ENCODE measurements at places on chromosomes 16 and 17.

GRCh38 chr17:6729531-6729930 lies 16.4 kb upstream of the SLC13A5 start:
- H3K27ac ChIP-seq = no peak overlapping the region
- H3K36me3 ChIP-seq = no peaks in the 10 kb centered on the region
- no peak overlapping the region for H3K4me3 ChIP-seq
- no peak for DNase-seq

- no peak overlapping the region for H3K4me3 ChIP-seq
- no peaks in the 10 kb centered on the region for H3K27me3 ChIP-seq
- H3K27ac ChIP-seq = no peak overlapping the region
- H3K4me1 ChIP-seq = no peaks in the 10 kb centered on the region
Measured at GRCh38 chr16:88008840-88009239, 57.6 kb downstream of the BANP start.

DNA sequence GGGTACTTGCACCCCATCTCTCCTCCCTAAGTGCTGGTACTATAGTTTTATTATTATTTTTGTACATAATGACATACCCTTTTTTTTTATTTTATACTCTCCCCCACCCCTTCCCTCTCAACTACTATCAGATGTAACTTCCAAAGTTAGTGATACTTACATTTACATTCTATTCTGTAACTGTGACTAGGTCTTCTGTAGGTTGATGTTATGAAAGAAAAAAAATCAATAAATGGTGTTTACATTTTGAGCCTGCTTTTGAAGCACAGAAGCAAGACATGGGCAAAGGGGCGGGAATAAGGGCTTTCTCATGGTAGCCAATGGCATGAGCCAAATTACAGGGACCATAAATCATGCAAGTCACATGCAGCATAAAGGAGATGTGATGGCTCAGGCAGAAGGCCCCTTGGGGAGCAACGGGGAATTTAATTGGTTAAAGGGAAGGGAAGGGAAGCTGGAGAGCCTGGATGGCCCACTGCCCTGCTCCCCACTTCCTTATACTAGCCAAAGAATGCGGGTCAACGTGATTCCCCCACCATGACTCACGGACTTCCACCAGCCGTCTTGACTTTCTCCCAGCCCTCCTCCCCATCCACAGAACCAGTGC lies 2.4 kb upstream of the ACSF2 start:
- peaks cover 17% of the 10 kb centered on the region for H3K4me1 ChIP-seq
- no peak overlapping the region for H3K27ac ChIP-seq
- H3K36me3 ChIP-seq = no peaks in the 10 kb centered on the region
- H3K27me3 ChIP-seq = no peaks in the 10 kb centered on the region

DNA sequence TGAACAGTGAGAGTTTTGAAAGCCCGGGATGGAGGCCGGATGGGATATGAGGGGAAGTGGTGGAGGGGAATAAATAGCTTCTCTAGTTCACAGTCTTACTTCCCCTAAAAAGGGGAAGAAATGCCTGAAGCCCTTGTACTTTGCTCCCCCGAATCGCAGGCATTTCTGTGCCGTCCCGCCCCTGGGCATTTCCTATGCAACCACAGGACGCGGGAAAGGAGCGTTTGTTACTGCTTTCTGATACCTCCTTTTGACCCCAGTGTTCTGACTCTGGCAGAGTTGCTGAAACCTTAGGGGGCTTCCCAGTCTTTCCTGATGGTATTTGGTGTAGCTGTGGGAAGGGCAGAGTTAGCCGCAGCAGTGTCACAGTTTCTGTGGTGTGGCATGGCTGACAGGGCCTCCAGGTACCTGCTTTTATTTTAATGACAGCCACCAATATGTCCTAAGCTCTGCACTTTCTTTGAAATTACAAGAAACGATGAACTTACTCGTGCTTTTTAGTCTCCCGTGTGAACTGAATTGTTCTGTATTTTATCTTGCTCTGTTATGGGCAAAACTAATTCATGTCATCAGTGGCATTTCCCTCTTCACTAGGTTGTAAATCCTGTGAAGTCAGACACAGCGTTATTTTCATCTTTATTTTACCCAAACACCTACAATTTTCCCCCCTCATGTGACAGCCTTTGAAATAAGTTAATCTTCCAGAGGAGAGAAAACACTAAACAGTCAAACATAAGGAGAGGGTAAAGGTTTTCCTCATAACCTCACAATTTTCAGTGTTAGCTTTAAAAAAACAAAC lies 27.1 kb downstream of the USP10 start:
- H3K27me3 ChIP-seq = no peaks in the 10 kb centered on the region
- DNase-seq = no peak
- H3K4me3 ChIP-seq = no peak overlapping the region
- 0 out of 2 replicates have a peak, but pooled peaks cover 5% of the 10 kb centered on the region for H3K4me1 ChIP-seq

- H3K27ac ChIP-seq = no peak overlapping the region
- H3K4me3 ChIP-seq = no peak overlapping the region
- H3K27me3 ChIP-seq = peaks cover 68% of the 10 kb centered on the region
- H3K4me1 ChIP-seq = no peaks in the 10 kb centered on the region
- DNase-seq = no peak
Measured at GRCh38 chr16:86476956-86477534, 33.3 kb upstream of the FOXF1 start.

- no peaks in the 10 kb centered on the region for H3K36me3 ChIP-seq
- no peaks in the 10 kb centered on the region for H3K27me3 ChIP-seq
- H3K27ac ChIP-seq = no peak overlapping the region
- H3K4me1 ChIP-seq = no peaks in the 10 kb centered on the region
- peak; percentile 18 for DNase-seq
Measured at GRCh38 chr17:10875984-10876555, 38.2 kb upstream of the PIRT start.

DNA sequence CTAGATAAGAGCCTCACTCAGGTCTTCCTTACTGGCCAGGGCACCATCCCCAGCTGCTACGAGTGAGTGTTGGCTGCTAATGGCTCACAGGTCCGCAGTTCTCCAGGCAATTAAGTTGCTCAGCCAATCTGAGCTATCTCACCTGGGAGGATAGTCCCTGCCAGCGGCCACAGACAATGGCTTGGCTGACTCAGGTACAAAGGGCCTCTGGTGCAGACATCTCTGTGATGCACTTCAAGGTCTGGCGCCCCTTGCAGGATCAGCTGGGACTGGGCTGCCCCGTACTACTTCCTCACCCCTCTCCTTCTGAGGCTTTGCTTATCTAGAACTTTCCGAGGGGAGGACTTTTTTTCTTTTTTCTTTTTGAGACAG lies 49.2 kb upstream of the EMP2 start:
- no peak overlapping the region for H3K27ac ChIP-seq
- H3K36me3 ChIP-seq = no peaks in the 10 kb centered on the region
- peaks cover 4% of the 10 kb centered on the region for H3K4me1 ChIP-seq
- DNase-seq = no peak

DNA sequence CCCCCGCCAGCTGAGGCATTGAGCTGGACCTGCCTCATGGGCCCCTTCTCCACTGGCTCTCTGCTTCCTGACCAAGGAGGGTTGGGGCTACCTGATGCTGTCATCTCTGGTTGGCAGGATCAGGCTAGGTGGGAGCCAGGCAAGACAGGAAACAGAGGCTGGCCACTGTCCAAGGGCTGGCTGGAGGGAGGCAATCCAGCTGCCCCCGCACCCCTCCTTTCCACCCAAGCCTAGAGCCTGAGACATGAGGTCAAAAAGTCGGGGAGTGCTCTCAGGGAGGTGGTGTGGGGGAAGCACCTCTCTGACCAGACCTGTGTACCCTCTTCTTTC lies 14.5 kb downstream of the NGFR start:
- H3K27ac ChIP-seq = no peak overlapping the region
- no peaks in the 10 kb centered on the region for H3K4me1 ChIP-seq
- no peak overlapping the region for H3K4me3 ChIP-seq
- no peaks in the 10 kb centered on the region for H3K36me3 ChIP-seq
- H3K27me3 ChIP-seq = peaks cover 95% of the 10 kb centered on the region

GRCh38 chr16:66359811-66360608 lies 6.5 kb upstream of the CDH5 start:
- H3K27ac ChIP-seq = no peak overlapping the region
- no peak for DNase-seq
- H3K4me3 ChIP-seq = no peak overlapping the region
- H3K4me1 ChIP-seq = 0 out of 2 replicates have a peak, but pooled peaks cover 9% of the 10 kb centered on the region
- H3K27me3 ChIP-seq = peaks cover 55% of the 10 kb centered on the region
- H3K36me3 ChIP-seq = no peaks in the 10 kb centered on the region

DNA sequence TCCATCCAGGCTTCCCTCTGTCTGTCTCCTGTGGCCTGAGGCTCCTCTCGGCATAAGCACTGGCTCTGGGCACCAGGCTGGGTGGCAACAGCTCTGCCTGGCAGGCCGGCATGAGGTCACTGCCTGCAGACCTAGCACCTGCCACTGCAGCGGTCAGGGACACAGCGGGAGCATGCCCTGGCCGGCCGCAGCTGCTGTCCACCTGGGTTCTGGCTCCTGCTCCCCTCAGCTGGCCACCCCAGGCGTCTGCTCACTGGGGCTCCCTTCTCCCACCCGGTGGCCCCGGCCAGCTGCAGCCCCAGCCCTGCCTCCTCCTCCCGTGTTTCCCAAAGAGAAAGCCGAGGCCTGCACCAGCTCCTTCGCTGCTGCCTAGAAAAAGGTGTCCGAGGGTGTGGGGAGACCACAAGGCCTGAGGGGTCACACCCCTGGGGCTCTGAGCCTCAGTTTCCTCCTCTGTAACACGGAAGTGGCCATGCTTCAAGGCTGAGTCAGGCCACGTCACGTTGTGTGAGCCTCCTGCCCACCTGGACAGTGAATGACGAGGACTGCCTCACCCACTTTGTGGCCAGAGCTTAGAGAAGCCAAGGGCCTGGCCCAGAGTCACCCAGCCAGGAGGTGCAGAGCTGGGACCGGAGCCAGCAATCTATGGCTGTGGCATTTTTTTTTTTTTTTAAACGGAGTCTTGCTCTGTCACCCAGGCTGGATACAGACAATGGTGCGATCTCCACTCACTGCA lies 6.7 kb downstream of the NTHL1 start:
- H3K36me3 ChIP-seq = no peaks in the 10 kb centered on the region
- H3K27ac ChIP-seq = no peak overlapping the region
- no peak for DNase-seq
- no peak overlapping the region for H3K4me3 ChIP-seq
- H3K27me3 ChIP-seq = peaks cover 9% of the 10 kb centered on the region

GRCh38 chr17:60153606-60154390 lies 4.0 kb downstream of the CA4 start:
- no peak overlapping the region for H3K27ac ChIP-seq
- no peaks in the 10 kb centered on the region for H3K4me1 ChIP-seq
- H3K4me3 ChIP-seq = no peak overlapping the region
- no peak for DNase-seq
- H3K36me3 ChIP-seq = no peaks in the 10 kb centered on the region

- no peaks in the 10 kb centered on the region for H3K4me1 ChIP-seq
- no peak for DNase-seq
- no peaks in the 10 kb centered on the region for H3K27me3 ChIP-seq
- no peak overlapping the region for H3K27ac ChIP-seq
Measured at GRCh38 chr16:65012357-65012756, 109.5 kb downstream of the CDH11 start.

DNA sequence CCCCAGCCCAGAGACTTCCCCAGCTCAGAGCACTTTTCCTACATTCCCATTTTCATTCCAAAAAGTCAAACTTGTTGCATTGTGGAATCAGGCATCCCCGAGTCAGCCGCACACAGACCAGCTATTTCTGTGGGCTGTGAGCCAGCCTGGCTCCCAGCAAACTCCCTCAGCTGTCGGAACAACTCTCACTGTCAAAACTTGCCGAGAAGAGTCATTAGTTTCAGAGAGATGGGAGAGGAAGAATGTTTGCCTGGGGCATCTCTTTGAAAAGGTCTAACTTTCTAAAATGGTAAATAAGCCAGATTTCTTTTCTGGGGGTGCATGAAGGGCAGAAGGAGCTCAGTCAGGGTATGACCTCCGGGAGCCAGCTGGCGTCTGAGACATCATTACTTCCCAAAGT lies 280.0 kb downstream of the TMEM114 start:
- no peaks in the 10 kb centered on the region for H3K4me1 ChIP-seq
- DNase-seq = no peak
- H3K27me3 ChIP-seq = no peaks in the 10 kb centered on the region
- H3K27ac ChIP-seq = no peak overlapping the region
- H3K36me3 ChIP-seq = no peaks in the 10 kb centered on the region

- no peak overlapping the region for H3K4me3 ChIP-seq
- no peaks in the 10 kb centered on the region for H3K27me3 ChIP-seq
- peak overlapping the region; percentile 9 for H3K27ac ChIP-seq
- 0 out of 2 replicates have a peak, but pooled peaks cover 6% of the 10 kb centered on the region for H3K4me1 ChIP-seq
- DNase-seq = peak; percentile 51
- H3K36me3 ChIP-seq = no peaks in the 10 kb centered on the region
Measured at GRCh38 chr17:52049051-52049450, 109.5 kb downstream of the CA10 start.

DNA sequence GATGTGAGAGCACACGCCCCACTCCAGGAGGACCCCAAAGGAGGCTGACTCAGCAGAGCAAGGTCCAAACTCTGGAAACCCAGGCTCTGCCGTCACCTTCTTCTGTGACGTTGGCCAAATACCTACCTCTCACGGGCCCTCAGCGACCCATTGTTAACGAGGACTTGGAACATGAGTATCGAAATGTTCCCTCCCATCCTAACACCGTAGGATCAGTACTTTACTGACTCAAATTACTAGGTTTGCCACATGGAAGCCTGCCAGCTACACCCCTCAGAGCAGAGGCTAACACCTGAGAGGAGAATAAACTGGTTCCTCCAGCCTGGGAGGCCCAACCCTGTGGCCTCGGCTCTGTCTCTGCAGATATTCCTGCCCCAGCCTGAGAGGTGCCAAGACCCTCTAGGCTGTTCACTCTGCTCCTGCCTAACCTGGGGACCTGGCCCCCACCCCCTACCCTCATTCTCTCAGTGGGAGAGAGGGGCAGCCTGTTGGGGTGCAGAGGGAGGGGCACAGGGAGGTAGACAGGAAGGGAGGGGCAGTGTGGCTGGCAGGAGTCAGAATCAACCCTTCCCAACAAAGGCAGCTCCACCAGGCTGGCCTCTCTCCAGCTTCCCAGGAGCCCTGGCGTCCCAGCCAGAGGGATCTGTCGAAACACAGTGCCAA lies 4.4 kb downstream of the PITPNM3 start:
- H3K4me1 ChIP-seq = peaks cover 11% of the 10 kb centered on the region
- no peak overlapping the region for H3K27ac ChIP-seq
- H3K36me3 ChIP-seq = no peaks in the 10 kb centered on the region
- H3K4me3 ChIP-seq = no peak overlapping the region

GRCh38 chr16:88938777-88939244 lies 38.2 kb downstream of the CBFA2T3 start:
- H3K27me3 ChIP-seq = no peaks in the 10 kb centered on the region
- no peaks in the 10 kb centered on the region for H3K4me1 ChIP-seq
- no peak overlapping the region for H3K27ac ChIP-seq
- no peaks in the 10 kb centered on the region for H3K36me3 ChIP-seq
- DNase-seq = no peak

- H3K36me3 ChIP-seq = no peaks in the 10 kb centered on the region
- no peak overlapping the region for H3K4me3 ChIP-seq
- H3K4me1 ChIP-seq = no peaks in the 10 kb centered on the region
- H3K27me3 ChIP-seq = no peaks in the 10 kb centered on the region
- H3K27ac ChIP-seq = no peak overlapping the region
- no peak for DNase-seq
Measured at GRCh38 chr16:78667675-78668074, 568.2 kb downstream of the WWOX start.
